ENCODE measurements at places on chromosomes 11 and 22. TPM values are rescaled to one million over a fixed set of nuclear protein-coding genes. Genes with fewer than 3 reads are reported as not detected.

GRCh38 chr11:77126156-77126775 is 1.8 kb upstream of the MYO7A start:
- DNase-seq, result no peak

Gene NXPE4
- polyA plus RNA-seq, result not detected

DNA sequence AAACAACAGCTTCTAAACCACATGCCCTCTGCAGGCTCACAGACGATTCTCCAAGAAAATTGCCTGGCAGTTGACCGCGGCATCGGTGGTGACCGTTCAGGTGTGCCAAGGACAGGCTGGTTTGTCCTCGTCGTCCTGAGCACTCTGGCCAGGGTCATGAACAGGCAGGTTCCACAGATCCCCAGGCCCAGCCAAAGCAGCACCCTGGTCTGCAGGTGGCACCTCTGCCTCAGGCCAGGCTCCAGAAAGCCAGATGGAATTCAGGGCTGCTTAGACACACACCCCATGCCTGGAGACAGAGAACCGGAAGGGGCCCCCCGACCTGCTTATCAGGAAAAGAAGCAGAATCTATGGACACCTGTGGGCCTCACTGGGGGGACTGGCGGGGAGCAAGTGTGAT is 338.7 kb downstream of the BRD1 start:
- no peak for DNase-seq

Gene BATF2
- polyA plus RNA-seq, result not detected

DNA sequence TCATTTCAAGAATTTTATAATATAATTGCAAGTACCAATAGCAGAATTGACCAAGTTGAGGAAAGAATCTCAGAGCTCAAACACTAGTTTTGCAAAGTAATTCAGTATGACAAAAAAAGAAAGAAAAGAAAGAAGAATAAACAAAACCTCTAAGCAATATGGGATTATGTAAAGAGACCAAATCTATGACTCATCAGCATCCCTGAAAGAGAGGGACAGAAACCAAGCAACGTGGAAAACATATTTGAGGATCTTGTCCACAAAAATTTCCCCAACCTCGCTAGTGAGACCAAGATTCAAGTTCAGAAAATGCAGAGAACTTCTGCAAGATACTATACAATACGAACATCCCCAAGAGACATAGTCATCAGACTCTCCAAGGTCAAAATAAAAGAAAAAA is 203.7 kb upstream of the DDI1 start:
- no peak for DNase-seq

GRCh38 chr22:48794906-48795305 is 1032.8 kb downstream of the BRD1 start:
- DNase-seq, result no peak

Gene SUSD2
- 0.07 TPM for polyA plus RNA-seq

- DNase-seq, result no peak
Observed at GRCh38 chr11:58626934-58627483, 4.5 kb downstream of the CNTF start.

Gene UCP3
- polyA plus RNA-seq, result not detected

Data from naive thymus-derived CD8-positive, alpha-beta T cell (primary cell).